ENCODE measurements at places on chromosomes 6 and 20.

DNA sequence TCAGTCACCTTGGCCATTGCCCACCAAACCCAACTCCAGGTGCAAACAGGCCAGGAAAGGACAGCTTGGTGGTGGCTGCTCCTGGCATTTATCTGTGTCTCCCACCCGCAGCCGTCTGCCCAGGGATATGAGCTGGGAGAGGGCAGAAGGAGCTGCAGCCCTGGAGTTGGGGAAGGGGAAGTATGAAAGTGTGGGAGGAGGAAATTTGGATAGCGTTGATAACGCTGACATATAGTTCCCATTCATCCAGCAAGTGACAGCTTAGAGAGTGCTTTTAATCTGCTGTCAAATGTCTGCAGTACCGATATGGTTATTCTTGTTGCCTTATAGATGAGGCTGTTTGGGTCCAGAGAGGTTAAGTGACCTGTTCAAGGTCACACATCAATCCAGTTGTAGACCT, 741 bp downstream of the KCNK16 start:
- DNase-seq: no peak

- DNase-seq: no peak
Measured at GRCh38 chr6:44606504-44606903, 219.0 kb downstream of the CDC5L start.

DNA sequence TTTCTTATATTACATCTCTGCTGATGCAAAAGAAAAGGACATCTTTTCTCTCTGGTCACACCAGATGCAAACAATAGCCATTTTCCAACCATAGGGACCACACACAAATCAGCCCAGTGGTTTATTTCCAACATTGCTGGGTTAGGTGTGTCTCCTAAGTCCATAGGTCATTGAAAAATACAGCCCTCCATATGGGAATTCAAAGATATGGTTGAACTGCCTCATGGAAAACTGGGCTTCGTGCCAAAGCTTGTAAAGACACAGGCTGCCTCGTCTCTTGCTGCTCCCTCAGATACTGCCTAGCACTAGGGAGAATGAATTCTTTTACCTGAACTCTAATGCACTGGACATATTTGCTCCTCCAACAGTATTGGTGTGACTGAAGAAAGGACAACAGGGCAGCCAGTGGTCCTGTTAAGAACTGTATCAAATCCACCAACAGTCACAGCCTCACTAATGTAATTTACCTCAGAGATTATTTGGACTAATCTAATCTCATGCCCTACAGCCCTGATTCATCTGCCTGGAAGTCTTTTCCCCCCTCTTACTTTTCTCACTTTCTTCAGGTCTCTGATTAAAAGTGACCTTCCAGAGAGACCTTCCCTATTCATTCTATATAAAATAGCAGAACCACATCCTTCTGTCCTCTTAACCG, 48.3 kb upstream of the TBC1D32 start:
- DNase-seq: no peak

DNA sequence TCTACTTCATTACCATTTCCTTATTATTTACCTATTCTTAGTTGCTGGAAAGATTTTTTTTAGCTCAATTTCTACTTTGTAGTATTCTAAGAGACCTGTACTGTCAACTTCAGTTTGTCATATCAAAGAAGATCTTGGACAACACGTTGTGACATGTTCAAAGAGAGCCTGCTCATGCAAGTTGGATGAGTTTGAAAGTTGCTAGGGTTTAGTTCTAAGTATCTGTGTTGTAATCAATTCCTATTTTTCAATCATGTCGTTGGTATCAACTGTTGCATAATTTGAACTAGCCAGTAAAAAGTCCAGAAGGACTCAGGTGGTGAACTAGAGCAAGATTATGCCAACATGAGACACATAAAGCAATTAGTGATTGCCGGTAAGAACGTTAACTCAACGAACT, 30.2 kb downstream of the PKIB start:
- DNase-seq: no peak

GRCh38 chr6:53495506-53496499, 49.1 kb downstream of the GCLC start:
- no peak for DNase-seq

DNA sequence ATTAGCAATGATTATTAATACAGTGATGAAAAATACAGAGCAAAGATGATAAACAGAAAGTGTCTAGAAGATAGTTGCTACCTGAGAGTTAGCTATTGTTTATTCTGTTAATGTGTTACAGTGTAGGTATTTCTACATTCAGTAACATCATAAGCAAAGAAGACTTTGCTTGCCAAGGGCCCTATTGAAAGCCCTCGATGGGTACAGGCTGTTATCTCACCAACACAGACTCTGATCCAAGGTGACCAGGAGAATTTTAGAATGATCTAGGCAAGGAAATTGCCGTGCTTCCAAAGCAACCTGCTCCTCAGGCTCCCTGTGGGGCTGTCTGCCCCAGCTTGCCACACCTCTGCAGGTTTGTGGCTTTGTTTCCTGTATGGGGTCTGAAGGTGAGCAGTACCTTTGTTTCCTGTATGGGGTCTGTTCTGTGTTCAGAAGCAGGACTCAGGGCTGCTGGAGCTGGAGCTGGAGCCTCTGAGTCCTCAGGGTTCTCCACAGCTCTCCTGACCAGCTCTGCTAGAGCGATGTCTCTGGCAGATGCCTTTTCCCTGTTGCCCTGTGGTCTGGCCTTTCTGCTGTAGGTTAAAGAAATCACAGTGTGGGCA, 32.5 kb downstream of the PHACTR3 start:
- DNase-seq: no peak

- peak; percentile 87 for DNase-seq
Measured at GRCh38 chr6:39887692-39888450, 46.4 kb downstream of the MOCS1 start.

DNA sequence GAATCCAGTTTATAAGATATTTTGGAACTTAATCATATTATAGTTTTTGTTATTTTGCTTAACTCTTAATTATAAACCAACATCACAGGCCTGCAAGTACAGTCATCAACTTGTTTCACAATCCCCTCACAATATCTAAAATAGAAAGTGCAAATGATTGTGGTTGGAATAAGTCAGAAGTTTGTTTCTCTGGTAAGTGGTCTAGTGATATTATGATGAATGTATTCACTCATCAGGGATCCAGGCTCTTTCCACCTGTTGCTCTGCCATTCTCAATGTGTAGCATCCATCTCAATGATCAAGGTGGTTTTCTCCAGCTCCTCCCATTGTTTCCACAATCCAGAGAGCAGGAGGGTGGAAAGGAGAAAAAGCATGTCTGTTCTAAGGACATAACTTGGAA, 54.2 kb downstream of the OPN5 start:
- DNase-seq: no peak

DNA sequence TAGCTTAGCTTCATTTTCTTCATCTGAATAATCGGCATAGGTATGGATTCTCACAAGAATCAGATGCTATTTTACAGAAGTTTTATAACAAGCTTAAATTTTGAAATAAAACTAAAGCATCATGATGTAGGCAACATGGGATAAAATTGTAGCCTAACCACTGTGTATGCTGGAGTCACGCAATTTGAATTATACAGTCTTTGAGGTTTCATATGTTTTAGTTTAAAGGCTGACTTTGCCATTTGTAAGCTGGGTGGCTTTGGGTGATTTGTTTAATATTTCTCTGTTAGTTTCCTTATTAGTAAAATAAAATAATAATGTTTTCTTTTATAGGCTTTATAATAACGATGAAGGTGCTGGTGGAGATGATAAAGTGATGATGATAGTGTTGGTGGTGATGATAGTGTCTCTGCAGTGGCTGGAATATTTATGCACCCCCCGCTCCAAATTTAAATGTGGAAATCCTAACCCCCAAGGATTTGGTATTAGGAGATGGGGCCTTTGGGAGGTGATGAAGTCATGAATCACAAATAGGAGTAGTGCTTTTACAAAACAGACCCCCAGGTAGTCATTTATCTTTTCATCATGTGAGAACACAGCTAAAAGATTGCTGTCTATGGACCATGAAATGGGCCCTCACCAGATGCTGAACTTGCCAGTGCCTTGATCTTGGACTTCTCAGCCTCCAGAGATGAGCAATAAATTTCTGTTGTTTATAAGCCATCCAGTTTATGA, 42.0 kb downstream of the DOK5 start:
- DNase-seq: no peak

GRCh38 chr6:168132531-168133167, 53.6 kb upstream of the FRMD1 start:
- DNase-seq: peak; percentile 78

- DNase-seq: no peak
Measured at GRCh38 chr6:158647501-158647900, 2.4 kb upstream of the SYTL3 start.

DNA sequence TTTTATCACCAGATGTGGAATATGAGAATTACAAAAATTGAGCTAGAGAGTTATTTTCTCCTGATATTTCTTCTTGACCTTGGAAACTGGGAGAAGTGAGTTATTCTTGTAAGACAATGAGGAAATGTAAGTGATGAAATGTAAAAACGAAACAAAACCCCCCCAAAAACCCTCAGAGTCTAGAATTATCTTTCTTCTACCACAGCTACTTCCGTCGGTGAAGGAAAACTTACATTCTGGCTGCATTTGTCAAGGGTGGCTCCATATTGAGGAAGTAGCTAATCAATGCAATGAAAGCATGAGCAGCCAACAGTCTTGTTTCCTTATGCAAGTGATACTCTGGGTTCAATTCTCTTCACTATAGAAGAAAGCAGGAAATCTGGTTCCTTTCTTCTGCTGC, 661.7 kb upstream of the CITED2 start:
- no peak for DNase-seq

DNA sequence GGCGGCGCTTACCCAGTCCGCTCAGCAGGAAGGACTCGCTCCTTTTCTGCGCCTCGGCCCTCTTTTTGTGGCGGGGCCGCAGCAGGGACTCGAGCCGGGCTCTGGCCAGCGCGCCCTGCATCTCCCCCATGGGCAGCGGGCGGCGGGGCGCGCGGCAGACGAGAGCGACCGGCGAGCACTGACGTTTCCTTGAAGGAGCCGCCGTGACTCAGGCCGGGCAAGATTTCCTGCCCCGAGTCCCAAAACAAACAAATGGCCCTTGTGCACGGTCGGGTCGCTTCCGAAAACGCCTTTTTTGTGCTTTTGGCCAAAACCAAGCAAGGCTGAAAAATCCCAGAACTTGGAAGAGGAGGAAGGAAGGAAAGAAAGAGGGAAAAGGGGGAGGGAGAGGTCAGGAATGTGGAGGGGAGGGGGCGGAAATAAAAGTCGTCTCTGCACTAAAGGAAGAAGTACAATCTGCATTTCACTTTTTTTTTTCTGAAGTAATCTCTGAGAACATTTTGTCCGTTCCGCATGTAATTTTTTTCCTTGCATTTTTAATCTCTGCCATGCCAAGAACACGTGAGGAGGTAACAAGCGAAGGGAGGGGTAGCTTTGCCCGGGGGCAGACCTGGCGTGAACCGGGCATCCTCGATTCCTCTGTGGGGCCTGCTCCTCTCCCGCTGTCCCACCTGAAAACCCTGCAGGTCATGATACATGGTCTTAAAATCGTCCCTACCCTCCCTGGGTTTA, 123.3 kb upstream of the SLC2A12 start:
- peak; percentile 87 for DNase-seq

DNA sequence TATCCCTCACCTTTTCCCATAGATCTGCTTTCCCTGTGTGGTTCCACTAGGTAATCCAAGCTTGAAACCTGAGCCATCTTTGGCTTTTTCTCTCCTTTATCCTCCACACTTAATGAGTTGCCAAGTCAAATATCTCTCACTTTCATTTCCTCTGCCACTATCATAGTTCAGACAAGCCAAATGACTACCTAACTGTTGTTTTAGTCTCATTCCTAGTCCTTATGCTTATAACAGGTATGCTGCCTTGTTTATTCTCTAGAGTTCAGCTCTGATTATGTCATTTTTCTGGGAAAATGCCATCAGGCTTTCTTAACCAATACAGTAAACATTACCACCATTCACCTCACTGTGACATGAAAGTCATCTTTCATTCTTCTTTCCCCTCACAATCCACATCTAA, 6.5 kb downstream of the EFHC1 start:
- no peak for DNase-seq

- no peak for DNase-seq
Measured at GRCh38 chr6:148306286-148306685, 36.4 kb upstream of the SASH1 start.

- DNase-seq: no peak
Measured at GRCh38 chr20:14245368-14245970, 91.9 kb downstream of the FLRT3 start.

DNA sequence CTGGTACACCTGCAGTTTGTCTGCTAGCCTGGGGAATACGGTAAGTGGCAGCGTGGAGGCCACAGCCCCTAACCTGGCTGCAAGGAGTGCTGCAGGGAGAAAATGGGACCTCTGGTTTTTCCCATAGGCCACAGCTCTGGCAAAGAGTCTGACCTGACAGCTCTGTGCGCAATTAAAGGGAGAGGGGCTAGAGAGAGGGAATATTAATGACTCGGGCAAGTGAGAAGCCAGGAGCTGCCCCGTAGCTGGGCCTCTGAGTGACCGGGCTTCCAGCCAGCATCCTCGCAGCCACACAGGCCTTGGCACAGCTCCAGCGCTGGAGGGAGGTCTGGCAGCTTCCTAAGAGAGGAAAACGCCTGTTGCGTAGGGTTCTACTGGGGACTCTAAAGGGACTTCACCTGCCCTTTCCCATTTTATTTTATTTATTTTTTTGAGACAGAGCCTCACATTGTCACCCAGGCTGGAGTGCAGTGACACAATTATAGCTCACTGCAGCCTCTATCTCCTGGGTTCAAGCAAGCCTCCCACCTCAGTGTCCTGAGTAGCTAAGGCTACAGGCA, 18.2 kb upstream of the OCSTAMP start:
- peak; percentile 93 for DNase-seq

DNA sequence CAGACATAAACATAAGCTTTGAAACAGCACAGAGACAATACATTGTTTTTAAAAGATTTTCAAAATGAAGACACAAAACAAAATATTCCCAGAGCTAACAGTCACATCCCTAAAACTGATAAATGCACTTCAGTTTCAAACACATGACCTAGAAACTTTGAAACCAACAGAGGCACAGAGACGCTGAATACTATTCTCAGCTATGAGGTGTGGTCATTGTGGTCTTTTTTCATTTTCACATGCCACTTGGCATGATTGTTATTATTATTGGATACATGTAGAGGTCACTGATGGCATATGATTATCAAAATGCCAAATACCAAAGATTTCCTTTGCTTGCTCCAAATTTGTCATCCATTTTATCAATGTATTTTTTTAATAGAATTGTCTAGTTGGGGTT, 306.9 kb downstream of the QKI start:
- no peak for DNase-seq

GRCh38 chr6:53461041-53461656, 83.8 kb downstream of the GCLC start:
- DNase-seq: no peak
